ENCODE measurements at places on chromosomes 13 and 19. TPM values are rescaled to one million over a fixed set of nuclear protein-coding genes. Genes with fewer than 3 reads are reported as not detected.

Gene SGCG
- 15.4 TPM for total RNA-seq

Gene TLE6
- total RNA-seq, result not detected

Gene SYT3
- not detected for total RNA-seq

Gene CASP14
- not detected for total RNA-seq

Gene ARHGAP45
- not detected for total RNA-seq

Gene GRIN2D
- total RNA-seq, result 0.03 TPM

Gene ZNF600
- total RNA-seq, result 1.9 TPM

DNA sequence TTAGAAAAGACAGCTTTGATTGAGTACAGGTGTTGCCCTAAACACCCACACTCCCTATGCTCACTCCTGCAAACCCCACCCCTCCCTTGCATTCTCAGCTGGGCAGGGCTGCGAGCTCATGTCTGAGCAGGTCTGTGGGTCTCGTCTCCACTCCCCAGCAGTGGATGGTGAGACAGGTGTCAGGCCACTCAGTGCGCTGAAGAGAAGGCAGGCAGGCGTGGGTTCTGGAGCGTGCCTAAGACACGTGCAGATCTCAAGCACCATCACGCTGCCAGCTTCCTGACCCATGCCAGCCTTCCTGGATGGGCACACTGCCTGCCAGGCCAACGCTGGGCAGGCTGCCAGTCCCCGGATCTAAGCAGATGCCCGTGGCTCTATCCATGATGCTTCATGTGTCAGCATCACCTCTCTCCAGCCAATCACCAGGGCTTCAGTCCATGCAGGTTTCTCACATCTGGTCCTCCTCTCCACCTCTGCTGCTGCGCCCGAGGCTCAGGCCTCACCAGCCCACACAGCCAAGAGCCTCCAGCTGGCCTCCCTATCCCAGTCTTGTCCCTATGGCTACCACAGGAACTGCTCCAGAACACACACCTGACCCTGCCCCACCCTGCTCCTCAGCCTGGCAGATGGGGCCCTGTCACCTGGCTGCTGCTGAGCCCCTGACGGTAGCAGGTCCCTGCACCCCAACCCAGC is 42.6 kb downstream of the EPS15L1 start:
- peak; percentile 45 for DNase-seq

DNA sequence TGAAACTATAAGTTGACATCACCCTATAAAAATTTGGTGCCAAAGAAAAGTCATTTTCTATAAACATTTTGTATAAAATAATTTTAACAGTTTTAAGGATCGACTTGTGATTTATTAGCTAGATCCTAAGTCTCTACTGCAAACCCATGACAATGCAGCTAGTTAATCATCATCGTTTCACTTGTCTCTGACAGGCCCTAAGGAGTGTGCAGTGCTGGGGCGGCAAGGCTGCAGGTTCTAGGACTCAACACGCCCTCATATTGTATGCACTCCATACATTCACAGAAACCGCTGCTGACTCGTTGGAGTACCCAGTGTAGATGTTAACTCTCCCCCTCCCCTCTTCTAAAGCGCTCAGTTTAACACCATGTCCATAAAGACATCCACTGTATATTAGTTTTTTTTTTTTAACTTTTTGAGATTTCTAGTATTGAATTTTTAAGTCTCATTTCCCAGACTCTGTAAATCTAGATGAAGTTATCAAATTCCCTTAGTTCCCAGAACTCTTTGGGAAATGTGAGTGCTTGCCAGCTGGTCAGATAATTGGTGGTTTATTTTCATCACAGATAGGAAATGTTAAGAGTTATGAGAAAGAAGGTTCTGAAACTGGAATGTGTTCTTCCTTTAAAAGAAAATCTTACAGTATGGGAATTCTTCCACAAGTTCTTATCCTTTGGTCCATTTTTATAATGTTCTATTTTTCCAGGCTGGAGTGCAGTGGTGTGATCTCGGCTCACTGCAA is 162.8 kb upstream of the RNF113B start:
- no peak for DNase-seq

DNA sequence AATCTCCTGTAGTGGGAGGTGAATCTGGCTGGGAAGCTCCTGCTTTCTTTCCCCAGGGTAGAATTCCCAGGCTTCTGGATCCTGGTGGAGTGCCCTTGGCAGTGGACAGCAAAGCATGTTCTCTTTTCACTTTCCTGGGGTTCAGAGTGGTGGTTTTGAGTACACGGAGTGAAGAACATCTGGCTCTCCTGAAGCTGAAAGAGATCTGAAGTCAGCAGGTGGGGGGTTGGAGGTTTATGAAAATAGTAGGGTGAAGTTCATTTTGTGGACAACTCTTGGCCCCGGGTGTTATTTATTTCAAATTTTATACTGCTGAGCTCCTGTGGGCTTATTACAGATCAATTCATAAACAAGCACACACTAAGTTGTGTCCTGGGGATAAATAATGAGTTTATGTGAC is 497.3 kb downstream of the KLF5 start:
- no peak for DNase-seq

GRCh38 chr19:14393329-14393728 is 12.1 kb downstream of the ADGRE5 start:
- DNase-seq, result no peak

- DNase-seq, result no peak
Observed at GRCh38 chr13:33543089-33543459, 257.5 kb upstream of the STARD13 start.

DNA sequence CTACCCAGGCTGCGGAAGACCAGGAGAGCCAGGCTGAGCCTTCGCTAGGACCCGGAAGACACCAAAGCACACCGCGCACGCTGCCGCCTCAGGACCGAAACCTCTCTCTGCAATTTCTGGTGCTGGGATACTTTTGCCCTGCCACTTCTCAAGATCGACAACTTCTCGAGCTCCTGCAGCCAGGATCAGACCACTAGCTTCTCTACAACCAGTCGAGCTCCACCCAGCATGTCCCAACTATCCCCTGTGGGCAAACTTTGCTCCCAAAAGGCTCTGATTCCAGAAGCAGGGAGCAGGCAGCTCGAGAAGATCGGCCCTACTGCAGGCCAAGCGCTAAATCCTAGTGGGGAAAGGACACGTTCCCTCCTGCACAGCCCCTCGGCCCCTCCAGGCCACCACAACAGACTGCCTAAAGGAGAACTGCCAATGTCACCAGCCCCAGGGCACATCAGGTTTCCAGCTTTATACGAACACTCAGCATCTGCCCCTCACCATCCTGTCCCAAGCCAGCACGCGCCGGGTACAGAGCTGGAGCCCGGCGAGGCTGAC is 979 bp downstream of the AKAP8 start:
- peak; percentile 67 for DNase-seq

- DNase-seq, result no peak
Observed at GRCh38 chr19:46202426-46202825, 27.1 kb upstream of the IGFL1 start.

DNA sequence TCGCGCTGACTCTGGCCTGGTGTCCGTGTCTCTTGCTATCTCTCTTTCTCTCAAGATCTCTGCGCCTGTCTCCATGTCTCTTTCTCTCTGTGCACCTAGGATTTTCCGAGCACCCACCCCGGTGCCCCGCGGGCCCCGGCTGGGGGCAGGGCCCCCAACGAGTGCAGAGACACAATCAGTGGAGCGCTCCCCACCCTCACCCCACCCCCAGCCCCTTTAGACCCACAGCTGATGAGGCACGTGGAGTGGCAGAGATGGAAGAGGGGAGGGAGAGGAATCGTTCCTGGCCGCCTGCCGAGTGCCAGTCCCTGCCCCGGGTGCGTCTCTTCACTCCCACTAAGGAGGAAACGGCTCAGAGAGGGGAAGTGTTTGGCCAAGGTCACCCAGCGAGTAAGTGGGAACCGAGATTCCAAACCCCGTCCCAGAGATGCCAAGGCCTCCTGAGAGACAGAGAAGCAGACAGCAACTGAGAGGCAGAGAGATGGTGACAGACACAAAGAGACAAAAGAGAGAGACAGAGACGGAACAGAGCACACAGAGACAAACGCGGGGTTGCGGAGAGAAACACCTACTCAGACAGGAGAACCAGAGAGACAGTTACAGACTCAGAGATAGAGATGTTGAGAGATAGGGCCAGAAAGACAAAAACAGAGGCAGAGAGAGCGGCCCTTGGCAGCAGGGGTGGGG is 626 bp upstream of the BCL3 start:
- peak; percentile 79 for DNase-seq

DNA sequence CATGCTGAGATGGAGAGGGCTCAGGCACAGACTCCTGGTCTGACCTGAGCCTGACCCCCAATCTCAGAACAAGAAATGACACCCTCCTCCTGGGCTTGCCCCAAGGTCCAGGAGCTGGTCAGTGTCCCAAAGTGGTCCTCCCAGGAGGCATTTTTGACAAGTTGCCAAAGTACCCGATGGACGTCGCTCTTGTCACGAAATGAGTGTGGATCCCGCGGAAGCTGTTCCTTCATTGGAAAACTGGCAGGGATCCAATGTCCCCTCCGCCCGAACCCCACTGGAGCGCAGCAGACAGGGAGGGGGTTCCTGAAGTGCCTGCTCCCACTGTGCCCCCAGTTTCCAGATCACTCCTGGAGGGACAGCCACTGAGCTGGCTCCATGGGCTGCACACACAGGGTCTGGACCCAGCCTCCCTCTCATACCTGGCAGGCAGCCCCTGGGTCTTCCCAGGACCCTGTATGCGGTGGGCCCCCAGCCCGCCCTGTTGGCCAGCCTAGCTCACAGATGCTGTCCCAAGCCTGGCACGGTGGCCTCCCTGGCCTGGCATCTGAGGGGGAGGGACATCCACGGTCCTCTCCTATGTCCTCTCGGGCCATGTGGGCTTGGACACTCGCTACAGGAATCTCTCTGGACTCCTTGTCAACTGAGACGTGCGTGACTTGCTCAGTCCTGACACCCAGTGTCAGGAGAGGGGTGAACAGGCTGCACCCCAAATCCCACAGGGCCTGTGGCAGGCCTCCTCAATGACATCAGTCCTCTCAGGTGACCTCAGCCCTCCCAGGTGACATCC is 12.8 kb upstream of the ZNF14 start:
- DNase-seq, result no peak

GRCh38 chr13:86082121-86082520 is 282.9 kb upstream of the SLITRK6 start:
- DNase-seq, result no peak

DNA sequence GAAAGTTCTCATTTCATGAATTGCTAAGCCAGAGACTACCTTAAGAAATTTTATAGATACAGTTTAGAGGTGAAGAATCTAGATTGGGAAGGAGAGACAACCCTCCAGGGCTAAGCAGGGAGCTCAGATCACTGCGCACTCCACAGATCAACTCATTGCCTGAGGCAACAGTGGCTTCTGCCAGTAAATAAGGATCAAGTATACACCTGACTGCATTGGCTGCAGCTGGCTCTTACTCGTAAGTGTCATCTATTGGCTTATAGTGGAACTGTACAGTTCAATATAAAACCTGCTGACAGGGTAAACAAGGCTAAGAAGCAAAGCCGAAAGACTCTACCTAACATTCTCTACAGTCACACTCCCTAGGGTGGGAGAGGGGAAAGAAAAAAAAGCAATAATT is 18.0 kb upstream of the C1QTNF9B start:
- no peak for DNase-seq

GRCh38 chr13:76707360-76707759 is 178.8 kb downstream of the KCTD12 start:
- peak; percentile 58 for DNase-seq

DNA sequence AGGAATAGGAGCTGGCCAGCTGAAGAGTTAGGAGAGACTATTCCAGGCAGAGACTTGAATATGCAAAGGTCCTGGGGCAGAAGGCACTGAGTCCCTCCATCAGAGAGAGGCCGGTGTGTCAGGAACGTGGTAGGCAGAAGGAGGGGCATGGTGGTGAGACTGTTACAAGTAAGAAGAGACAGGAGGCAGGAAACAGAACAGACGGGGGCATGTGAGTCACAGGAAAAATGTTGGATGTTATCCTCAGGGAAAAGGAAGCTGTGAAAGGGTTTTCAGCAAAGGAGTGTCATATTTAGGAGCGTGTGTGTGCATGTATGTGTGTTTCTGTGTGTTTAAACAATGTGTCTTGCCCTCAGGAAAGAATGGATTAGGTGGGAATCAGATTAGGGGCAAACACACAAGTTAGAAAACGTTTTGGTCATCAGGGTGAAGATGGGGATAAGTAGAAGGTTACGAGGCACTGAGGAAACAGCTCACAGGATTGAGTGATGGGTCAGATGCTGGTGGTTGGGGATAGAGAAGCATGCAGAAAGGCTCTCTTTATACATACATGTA is 1.1 kb downstream of the EDDM13 start:
- peak; percentile 6 for DNase-seq

DNA sequence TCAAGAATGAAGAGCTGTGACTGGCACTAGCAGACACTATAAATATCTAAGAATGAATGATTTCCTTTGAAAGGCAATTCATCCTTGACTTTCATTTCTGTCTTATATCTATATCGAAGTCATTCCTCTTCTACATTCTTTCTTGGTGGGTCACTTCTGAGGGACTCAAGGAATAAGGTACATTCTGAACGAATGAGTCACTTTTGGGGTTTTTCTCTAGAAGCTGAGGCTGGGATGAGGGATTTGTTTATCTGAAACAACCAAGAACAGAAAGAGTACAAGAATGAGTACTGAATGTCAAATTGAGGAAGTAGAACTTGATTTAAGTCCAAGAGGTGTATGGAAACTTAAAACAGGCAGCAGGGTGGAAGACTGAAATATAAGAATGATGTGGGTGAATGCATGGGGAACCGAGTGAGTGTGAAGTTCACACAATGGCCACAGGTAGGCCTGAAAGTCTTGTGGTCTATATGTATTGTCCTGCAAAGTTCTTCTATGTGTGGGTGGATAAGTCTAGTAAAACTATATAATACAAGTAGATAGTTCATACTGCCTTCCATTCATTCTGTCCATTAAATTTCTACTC is 343.9 kb downstream of the OXGR1 start:
- DNase-seq, result no peak

- DNase-seq, result peak; percentile 100
Observed at GRCh38 chr19:58572818-58573657, at the start of gene MZF1. Gene MZF1 (minus strand): TSS chr19:58573335. CDS start chr19:58571389, 1,946 bp downstream.

DNA sequence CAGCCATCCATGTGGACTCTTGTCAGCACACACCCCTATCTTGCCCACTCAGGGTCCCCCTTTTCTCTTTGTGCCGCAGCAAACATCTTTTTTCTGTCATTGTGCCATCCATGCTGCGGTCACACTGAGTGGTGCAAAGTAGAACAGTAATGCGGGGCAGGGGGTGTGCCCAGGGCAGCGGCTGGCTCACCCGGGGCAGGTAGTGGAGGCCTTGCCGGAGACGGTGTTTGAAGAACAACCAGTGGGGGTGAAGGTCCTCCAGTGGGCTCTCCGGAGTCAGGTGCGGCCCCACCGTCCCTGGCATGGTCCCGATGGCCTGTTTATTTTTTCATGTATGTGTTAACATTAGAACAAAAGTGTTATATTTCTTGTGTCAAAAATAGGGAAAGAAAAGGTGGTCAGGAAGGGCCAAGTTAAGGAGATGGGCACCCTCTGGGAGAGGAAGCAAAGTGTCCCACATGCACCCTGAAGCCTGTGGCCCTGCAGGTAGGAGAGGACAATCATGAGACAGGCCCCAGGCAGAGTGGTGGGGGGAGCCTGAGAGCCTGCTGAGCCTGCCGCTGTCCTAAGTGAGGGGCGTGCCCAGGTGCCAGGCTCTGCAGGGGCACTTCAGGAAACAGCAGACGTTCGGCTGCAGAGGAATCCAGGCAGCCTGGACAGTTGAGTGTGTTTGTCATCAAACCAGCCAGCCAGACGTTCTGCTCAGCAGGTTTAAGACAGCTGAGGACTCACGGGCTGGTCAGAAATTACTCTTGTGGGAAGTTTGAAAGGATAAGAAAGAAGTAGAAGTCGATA is 12.3 kb downstream of the TSSK6 start:
- DNase-seq, result no peak

- peak; percentile 70 for DNase-seq
Observed at GRCh38 chr19:14563989-14564651, 7.7 kb downstream of the NDUFB7 start.
